ENCODE measurements at places on chromosomes 7 and 10. TPM values are rescaled to one million over a fixed set of nuclear protein-coding genes. Genes with fewer than 3 reads are reported as not detected.
A peak's percentile ranks its signal among the peaks of the same experiment; 100 is the strongest.

GRCh38 chr10:397321-398068, 262.2 kb downstream of the ZMYND11 start:
- no peak for DNase-seq

GRCh38 chr10:57694956-57695608, 572.6 kb downstream of the IPMK start:
- peak; percentile 30 for DNase-seq

NCF1 gene
- not detected for total RNA-seq

PTEN gene
- 265 TPM for total RNA-seq

NPSR1 gene
- total RNA-seq = not detected

GRCh38 chr10:23362879-23363792, 18.5 kb upstream of the C10orf67 start:
- DNase-seq = no peak

GRCh38 chr7:28096713-28097112, 83.9 kb downstream of the JAZF1 start:
- DNase-seq = peak; percentile 80

TUBB8 gene
- total RNA-seq = not detected

DNA sequence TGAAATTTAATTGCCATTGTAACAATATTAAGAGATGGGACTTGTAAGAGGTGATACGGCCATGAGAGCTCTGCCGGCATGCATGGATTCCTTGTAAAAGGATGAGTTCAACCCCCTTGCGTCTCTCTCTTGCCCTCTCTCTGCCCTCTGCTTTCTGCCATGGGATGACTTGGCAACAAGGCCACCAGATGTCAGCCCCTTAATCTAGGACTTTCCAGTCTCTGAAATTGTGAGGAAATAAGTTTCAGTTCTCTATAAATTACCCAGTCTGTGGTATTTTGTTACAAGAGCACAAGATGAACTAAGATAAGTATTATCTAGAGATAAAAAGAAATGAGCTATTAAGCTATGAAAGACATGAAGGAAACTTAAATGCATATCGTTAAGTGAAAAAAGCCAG, 145.7 kb upstream of the AHR start:
- DNase-seq = peak; percentile 70

DNA sequence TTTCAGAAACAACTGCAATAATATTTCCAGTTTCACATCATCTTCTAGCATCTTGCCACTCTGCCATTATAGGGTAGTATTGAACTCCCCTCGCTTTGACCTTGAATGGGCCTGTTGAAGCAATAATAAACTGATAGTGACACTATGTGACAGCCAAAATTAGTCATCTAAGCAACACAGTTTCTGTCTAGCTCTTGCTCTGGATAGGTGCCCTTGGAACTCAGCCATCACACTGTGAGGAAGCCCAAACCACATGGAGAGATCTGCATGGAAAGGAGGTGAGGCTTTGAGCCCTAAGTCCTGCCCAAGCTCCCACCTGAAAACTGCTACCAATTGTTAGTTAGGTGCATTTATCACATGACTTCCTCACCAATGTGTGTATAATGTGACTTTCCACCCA, 18.1 kb upstream of the KCND2 start:
- no peak for DNase-seq

GRCh38 chr7:112381311-112382091, 68.8 kb upstream of the IFRD1 start:
- peak; percentile 35 for DNase-seq

DNA sequence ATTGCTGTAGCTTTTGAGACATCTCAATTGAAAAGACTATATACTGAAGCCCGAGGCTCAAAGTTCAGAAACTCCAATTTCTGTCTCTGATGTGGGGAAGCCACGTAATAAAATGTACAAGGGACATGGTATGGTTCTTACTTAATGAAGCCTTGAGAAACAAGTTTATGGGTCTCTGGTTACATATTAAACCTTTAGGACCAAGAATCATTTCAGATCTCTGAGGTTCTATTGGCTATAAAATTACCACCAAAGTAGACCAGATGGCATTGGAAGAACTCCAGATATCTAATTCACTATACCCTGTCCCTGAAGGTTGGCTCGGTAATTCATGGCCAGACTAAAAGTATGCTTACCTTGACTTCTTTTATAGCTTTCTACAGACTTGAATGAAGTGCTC, 23.7 kb downstream of the STAMBPL1 start:
- no peak for DNase-seq

Measured in fibroblast of villous mesenchyme (primary cell).